ENCODE measurements at places on chromosomes 2 and 18.

GRCh38 chr2:142176941-142177340 is 46.1 kb upstream of the LRP1B start:
- ATAC-seq: no peak

DNA sequence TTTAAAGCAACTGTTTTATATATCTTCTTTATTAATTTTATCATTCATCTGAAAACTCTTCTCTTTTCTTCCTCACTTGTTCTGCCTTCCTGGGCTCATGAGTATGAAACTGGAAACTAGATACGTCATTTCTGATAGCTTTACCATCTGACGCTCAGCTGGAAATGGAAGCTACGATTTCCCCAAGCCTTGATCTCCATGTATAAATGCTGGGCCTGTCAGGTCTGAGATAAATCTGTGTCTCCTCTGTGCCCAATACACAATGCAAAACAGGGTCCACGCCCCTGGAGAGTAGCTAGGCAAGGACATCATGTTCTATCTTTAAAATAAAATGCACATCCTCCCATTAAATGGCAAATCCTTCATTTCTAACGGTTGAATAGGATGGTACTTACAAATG is 238.4 kb downstream of the AFF3 start:
- ATAC-seq: no peak

- no peak for ATAC-seq
These were observed 15.2 kb downstream of the LCLAT1 start for GRCh38 chr2:30462131-30462857.

GRCh38 chr2:175585496-175585895 is 404.0 kb upstream of the ATP5MC3 start:
- no peak for ATAC-seq

All from activated T-helper 17 cell treated with anti-CD3 and anti-CD28 coated beads, Interleukin-2, amount 50 U/mL, for 72 hours (primary cell).